ENCODE measurements at places on chromosomes 6 and 20.

GRCh38 chr6:45650524-45651135 lies 272.9 kb upstream of the SUPT3H start:
- DNase-seq, result peak; percentile 94

GRCh38 chr6:148069256-148069655 lies 273.4 kb upstream of the SASH1 start:
- DNase-seq, result no peak

DNA sequence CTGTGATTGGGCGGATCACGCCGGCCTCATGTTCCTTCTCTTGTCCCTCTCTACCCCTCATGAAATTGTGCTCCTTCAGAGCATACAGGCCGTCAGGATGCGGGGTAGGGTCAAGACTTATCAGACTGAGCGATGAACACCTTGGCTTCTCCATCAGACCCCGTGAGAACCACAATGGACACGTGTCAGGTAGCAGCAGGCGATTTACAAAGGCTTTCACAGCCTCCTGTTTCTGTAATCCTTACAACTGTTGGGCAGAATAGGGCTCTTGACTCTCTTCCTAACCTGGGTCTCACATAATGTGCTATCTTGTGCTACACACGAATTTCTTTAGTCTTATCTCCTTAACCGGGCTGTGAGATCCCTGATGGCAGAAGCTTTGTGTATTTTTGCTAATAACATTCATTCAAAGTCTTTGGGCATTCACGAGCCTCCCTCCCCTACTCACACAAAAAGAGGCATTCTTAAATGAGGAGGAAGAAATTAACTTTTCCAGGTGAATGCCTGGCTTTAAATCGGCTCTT lies 122.9 kb upstream of the SLC22A23 start:
- DNase-seq, result no peak

GRCh38 chr6:155422635-155423034 lies 33.0 kb downstream of the NOX3 start:
- no peak for DNase-seq

- no peak for DNase-seq
Measured at GRCh38 chr20:44716309-44717106, 1.3 kb downstream of the CCN5 start.
